ENCODE measurements at places on chromosomes 2 and 18. TPM values are rescaled to one million over a fixed set of nuclear protein-coding genes. Genes with fewer than 3 reads are reported as not detected.

PROM2 gene
- 17.6 TPM for total RNA-seq

DNA sequence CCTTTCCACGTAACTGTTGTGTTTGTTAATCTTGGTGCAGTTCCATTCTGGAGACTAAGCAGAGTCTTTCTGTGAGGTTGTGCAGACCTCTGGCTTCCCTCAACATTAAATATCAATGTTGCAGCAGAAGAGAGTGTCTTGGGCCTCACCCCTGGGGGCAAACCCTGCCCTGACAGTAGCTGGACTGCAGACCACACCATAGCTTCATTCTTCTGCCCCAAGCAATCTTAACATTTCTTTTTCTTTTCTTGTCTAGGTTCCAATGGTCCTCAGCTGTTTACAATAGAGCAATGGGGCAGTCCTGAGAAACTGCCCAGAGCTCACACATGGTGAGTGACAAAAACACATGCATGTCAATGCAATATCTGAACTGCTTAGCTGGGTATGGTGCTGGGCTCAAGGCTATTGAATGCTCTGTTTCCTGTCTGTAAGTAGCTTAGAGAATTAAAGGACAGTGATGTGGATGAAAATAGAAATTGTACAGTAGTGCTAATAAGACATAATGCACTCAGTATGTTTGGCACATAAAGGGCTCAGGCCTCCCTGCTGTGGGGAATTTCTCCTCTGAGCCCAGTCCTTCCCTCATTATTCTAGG is 237.6 kb downstream of the ALPK2 start:
- peak; percentile 42 for DNase-seq
- H3K27me3 ChIP-seq: no peaks in the 10 kb centered on the region
- H3K36me3 ChIP-seq: peaks cover 36% of the 10 kb centered on the region

DNA sequence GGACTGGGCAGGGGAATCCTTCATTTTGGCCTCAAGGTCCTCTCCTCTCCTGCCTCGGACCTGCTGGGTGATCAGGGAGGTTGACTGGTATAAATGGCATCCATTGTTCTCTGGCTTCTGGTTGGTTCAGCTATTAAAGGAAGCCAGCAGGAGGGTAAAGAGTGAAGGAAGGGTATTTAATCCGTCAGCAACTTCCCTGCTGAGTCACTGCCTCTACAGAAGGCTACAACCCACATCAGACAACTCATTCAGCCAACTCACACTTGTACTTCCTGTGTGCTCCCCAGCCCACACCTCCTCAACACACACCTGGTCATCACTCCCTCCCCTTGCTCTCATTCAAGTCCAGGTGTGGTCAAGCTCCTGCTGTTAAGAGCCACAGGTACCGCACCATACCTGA is 68.3 kb upstream of the MRPS9 start:
- no peak overlapping the region for H3K27ac ChIP-seq
- no peak for DNase-seq
- no peaks in the 10 kb centered on the region for H3K4me1 ChIP-seq

WNT10A gene
- 0.52 TPM for total RNA-seq

- H3K27me3 ChIP-seq: no peaks in the 10 kb centered on the region
- H3K36me3 ChIP-seq: no peaks in the 10 kb centered on the region
- H3K4me3 ChIP-seq: no peak overlapping the region
- no peaks in the 10 kb centered on the region for H3K4me1 ChIP-seq
- no peak for DNase-seq
These were observed 169.6 kb downstream of the ZEB2 start for GRCh38 chr2:144350151-144350802.

- H3K27ac ChIP-seq: no peak overlapping the region
- DNase-seq: no peak
- H3K4me1 ChIP-seq: no peaks in the 10 kb centered on the region
These were observed 109.5 kb upstream of the PIK3C3 start for GRCh38 chr18:41845563-41845962.

DNA sequence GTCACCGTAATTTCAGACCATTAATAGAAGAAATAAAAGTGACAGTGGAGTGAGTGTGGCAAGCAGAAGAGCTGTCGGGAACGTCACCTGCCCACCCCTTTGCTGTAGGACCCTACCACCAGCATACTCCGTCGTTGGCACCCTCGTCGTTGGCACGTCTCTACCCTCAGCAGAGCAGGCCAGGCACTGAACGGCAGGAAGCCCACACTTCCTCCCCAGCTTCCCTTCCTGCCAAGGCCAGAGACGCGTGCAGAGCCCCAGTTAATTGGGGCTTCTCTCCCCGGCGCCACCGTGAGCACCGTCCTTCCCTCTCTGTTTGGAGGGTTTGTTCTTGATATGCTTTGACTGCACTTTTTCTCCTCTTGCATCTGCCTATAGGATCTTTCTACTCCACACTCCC is 27.0 kb upstream of the NFATC1 start:
- H3K4me3 ChIP-seq: no peak overlapping the region
- no peaks in the 10 kb centered on the region for H3K27me3 ChIP-seq
- H3K36me3 ChIP-seq: peaks cover 2% of the 10 kb centered on the region
- no peaks in the 10 kb centered on the region for H3K4me1 ChIP-seq
- H3K27ac ChIP-seq: no peak overlapping the region
- DNase-seq: no peak

HOXD12 gene
- total RNA-seq: not detected

GRCh38 chr2:20224164-20224715 is 690 bp downstream of the SDC1 start:
- no peaks in the 10 kb centered on the region for H3K27me3 ChIP-seq
- H3K4me1 ChIP-seq: peaks cover 29% of the 10 kb centered on the region
- DNase-seq: no peak
- no peaks in the 10 kb centered on the region for H3K36me3 ChIP-seq
- H3K27ac ChIP-seq: peak overlapping the region; percentile 88

- H3K4me3 ChIP-seq: no peak overlapping the region
- no peaks in the 10 kb centered on the region for H3K27me3 ChIP-seq
- no peaks in the 10 kb centered on the region for H3K36me3 ChIP-seq
- H3K27ac ChIP-seq: no peak overlapping the region
- no peak for DNase-seq
These were observed 72.3 kb upstream of the ITGA4 start for GRCh38 chr2:181384923-181385322.

GRCh38 chr2:128732976-128733431 is 414.3 kb upstream of the HS6ST1 start:
- H3K4me1 ChIP-seq: peaks cover 21% of the 10 kb centered on the region
- H3K27me3 ChIP-seq: no peaks in the 10 kb centered on the region
- no peak overlapping the region for H3K27ac ChIP-seq
- DNase-seq: no peak
- no peak overlapping the region for H3K4me3 ChIP-seq

DNA sequence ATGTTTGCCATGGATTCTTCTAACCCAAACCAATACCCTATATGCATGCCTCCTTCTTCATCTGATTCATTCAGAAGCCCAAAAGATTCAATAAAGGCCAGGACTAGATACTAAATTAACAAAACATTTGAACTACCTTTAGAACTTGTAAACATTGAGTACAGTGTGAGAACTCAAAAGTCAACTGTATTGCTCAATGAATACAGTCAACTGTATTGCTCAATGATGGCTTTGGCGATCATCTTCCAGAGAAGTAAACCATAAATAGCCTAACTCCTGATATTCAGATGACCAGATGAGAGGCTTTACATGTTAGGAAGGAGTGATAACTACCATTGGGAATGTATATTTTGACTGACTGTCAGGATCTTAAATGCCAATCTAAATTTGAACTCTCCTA is 206.5 kb upstream of the ITGA4 start:
- H3K27me3 ChIP-seq: no peaks in the 10 kb centered on the region
- H3K4me3 ChIP-seq: no peak overlapping the region
- H3K27ac ChIP-seq: no peak overlapping the region
- H3K36me3 ChIP-seq: no peaks in the 10 kb centered on the region

- no peak for DNase-seq
- H3K27me3 ChIP-seq: no peaks in the 10 kb centered on the region
- no peaks in the 10 kb centered on the region for H3K36me3 ChIP-seq
- H3K4me1 ChIP-seq: no peaks in the 10 kb centered on the region
These were observed 123.4 kb upstream of the CDH20 start for GRCh38 chr18:61209801-61210200.

DNA sequence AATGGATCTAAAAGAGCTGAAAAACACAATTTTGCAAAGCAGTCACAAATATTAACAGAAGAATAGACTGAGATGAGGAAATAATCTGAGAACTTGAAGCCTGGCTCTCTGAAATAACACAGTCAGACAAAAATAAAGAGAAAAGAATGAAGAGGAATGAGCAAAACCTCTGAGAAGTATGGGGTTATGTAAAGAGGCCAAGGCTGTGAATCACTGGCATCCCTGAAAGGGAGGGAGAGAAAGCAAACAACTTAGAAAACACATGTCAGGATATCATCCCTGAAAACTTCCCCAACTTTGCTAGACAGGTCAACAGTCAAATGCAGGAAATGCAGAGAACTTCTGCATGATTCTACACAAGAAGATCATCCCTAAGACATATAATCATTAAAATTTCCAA is 73.5 kb upstream of the LHCGR start:
- no peaks in the 10 kb centered on the region for H3K27me3 ChIP-seq
- H3K36me3 ChIP-seq: no peaks in the 10 kb centered on the region
- DNase-seq: no peak
- H3K4me1 ChIP-seq: no peaks in the 10 kb centered on the region
- H3K27ac ChIP-seq: no peak overlapping the region

DNA sequence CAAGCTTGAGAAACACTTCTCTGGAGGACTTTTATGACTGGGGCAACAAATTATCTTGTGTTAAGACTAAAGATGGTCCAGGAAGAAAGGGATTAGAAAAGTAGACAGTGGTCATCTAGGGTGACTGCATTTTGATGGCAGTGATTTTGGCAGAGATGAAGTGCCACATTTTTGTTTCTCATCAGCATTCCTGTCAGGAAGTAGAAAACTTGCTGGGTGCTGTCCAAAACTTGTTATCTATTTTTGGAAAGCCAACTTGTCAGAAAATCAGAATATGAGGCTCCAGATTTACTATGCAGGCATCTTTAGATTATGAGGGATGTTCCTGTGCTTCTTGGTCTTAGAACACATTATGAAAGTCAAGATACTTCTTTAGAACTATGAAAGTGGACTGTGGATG is 29.0 kb upstream of the CALCRL start:
- H3K27me3 ChIP-seq: no peaks in the 10 kb centered on the region
- H3K4me3 ChIP-seq: no peak overlapping the region
- H3K4me1 ChIP-seq: no peaks in the 10 kb centered on the region
- no peak for DNase-seq

- no peak overlapping the region for H3K4me3 ChIP-seq
- peaks cover 11% of the 10 kb centered on the region for H3K4me1 ChIP-seq
- H3K27me3 ChIP-seq: no peaks in the 10 kb centered on the region
- H3K36me3 ChIP-seq: no peaks in the 10 kb centered on the region
- DNase-seq: no peak
These were observed 274.9 kb downstream of the CLIP4 start for GRCh38 chr2:29390136-29390535.

DNA sequence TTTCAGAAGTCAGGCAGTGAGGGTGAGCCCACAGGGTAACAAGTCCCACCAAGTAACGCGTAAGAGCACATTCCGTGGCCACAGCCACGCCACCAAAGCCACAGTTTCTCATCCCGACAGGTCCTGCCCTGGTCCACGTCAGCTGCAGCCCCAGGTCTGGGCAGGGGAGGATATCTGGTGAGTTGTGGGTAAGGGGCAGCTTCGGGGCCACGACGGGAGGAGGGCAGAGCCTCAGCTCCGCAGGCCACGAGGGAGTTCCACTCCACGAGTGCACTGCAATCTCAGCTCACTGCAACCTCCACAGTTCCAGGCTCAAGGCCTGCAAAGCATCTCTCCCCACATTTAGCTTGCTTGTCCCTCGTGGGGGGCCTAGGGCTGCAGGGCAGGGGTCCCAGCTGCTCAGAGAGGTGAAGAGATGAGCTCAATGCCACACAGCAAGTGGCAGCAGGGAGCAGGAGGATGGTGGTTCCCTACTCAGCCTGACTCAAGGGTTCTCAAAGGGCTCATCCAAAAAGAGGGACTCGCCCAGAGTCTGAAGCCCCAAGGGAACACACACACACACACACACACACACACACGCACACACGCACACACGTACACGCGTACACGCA is 12.5 kb downstream of the SNORC start:
- no peak overlapping the region for H3K4me3 ChIP-seq
- no peak overlapping the region for H3K27ac ChIP-seq

- no peak for DNase-seq
- no peaks in the 10 kb centered on the region for H3K4me1 ChIP-seq
- no peaks in the 10 kb centered on the region for H3K27me3 ChIP-seq
- no peak overlapping the region for H3K27ac ChIP-seq
- H3K36me3 ChIP-seq: peaks cover 4% of the 10 kb centered on the region
- H3K4me3 ChIP-seq: no peak overlapping the region
These were observed 209.6 kb downstream of the TWIST2 start for GRCh38 chr2:239057533-239057932.

DNA sequence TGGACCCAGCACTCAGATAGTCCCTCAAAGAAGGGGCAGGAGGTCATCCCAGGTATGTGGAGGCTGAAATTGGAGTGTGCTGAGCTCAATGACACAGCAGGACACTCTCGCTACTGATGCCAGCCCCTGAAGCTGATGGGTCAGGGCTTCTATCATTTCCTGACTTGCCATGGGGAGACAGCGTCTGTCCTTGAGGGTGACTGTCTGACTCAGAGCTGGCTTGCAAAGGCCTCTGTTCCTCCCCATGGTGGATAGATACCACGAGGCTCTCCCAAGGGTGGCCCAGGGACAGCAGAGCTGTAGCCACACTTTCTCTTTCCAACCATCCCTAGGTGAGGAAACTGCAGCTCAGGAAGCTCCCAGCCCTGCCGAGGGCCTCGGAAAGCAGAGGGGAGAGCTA is 10.8 kb downstream of the ALPG start:
- H3K27me3 ChIP-seq: no peaks in the 10 kb centered on the region
- DNase-seq: no peak
- H3K4me1 ChIP-seq: peaks cover 31% of the 10 kb centered on the region
- no peaks in the 10 kb centered on the region for H3K36me3 ChIP-seq
- no peak overlapping the region for H3K4me3 ChIP-seq

FOXI3 gene
- not detected for total RNA-seq

GRCh38 chr2:88199912-88200682 is 30.0 kb downstream of the THNSL2 start:
- no peaks in the 10 kb centered on the region for H3K27me3 ChIP-seq
- no peak overlapping the region for H3K27ac ChIP-seq
- no peaks in the 10 kb centered on the region for H3K36me3 ChIP-seq
- peak; percentile 15 for DNase-seq
- H3K4me3 ChIP-seq: no peak overlapping the region

ABCG5 gene
- not detected for total RNA-seq

GRCh38 chr2:103435010-103435409 is 673.2 kb downstream of the TMEM182 start:
- H3K27me3 ChIP-seq: no peaks in the 10 kb centered on the region
- H3K4me1 ChIP-seq: no peaks in the 10 kb centered on the region
- DNase-seq: no peak
- no peak overlapping the region for H3K27ac ChIP-seq

- no peak for DNase-seq
- H3K4me3 ChIP-seq: no peak overlapping the region
- H3K4me1 ChIP-seq: no peaks in the 10 kb centered on the region
- no peak overlapping the region for H3K27ac ChIP-seq
- H3K27me3 ChIP-seq: no peaks in the 10 kb centered on the region
These were observed 37.9 kb upstream of the NBEAL1 start for GRCh38 chr2:202976809-202977208.

All from body of pancreas (tissue), 4 donors.